NCI-H187 treated with DMSO at 0.1 percent for 48 hours (cell line): ENCODE measurements at places on chromosomes 7 and 10.

- DNase-seq = no peak
These were observed 138.3 kb downstream of the BMPER start for GRCh38 chr7:34043461-34044305.

- DNase-seq = no peak
These were observed 98.5 kb upstream of the RAB11FIP2 start for GRCh38 chr10:118145256-118145655.

- DNase-seq = no peak
These were observed 33.6 kb downstream of the ARID5B start for GRCh38 chr10:61935077-61935476.

GRCh38 chr10:127903789-127904188 lies 3.1 kb upstream of the PTPRE start:
- DNase-seq = no peak

DNA sequence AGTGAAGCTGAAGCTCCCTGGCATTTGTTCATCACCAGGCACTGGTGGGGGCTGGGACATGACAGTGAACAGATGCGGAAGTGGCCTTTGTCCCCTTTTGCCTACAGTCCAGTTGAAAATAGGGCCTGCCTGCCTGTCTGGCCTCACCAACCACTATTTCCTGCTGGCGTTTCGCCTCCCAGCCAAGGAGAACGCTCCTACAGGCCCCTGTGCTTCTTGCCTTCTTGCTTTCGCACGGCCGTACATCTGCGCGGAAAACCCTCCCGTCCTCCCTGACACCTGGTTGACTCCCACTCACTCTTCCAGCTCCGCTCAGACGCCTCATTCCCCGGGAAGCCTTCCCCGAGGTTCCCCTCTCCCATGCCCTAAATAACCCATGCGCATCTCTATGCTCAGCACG lies 317.3 kb downstream of the PRPF18 start:
- no peak for DNase-seq

GRCh38 chr10:116121640-116122525 lies 151.1 kb downstream of the GFRA1 start:
- DNase-seq = no peak

GRCh38 chr7:38893061-38893460 lies 15.9 kb downstream of the VPS41 start:
- no peak for DNase-seq

- DNase-seq = no peak
These were observed 57.3 kb upstream of the CAPZA2 start for GRCh38 chr7:116805100-116805544.

DNA sequence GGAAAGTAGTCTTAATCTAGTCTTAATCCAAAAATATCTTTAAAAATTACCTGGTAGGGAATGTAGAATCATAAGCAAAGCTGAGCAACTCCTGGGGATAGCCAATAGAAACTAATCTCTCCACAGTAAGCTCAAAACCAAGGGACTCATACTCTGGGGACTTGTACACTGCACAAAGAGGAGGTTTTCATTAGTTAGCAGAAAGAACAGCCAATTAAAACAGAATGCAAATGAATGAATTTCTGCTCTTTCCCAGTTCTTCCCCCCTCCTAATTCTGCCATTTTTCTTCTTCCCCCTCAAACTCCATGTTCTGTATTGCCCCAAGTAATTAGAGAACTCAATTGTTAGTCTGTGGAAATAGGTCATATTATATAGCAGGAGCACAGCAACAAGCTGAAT lies 86.5 kb downstream of the NT5C2 start:
- DNase-seq = no peak

GRCh38 chr10:71827852-71828251 lies 23.2 kb downstream of the PSAP start:
- DNase-seq = no peak

DNA sequence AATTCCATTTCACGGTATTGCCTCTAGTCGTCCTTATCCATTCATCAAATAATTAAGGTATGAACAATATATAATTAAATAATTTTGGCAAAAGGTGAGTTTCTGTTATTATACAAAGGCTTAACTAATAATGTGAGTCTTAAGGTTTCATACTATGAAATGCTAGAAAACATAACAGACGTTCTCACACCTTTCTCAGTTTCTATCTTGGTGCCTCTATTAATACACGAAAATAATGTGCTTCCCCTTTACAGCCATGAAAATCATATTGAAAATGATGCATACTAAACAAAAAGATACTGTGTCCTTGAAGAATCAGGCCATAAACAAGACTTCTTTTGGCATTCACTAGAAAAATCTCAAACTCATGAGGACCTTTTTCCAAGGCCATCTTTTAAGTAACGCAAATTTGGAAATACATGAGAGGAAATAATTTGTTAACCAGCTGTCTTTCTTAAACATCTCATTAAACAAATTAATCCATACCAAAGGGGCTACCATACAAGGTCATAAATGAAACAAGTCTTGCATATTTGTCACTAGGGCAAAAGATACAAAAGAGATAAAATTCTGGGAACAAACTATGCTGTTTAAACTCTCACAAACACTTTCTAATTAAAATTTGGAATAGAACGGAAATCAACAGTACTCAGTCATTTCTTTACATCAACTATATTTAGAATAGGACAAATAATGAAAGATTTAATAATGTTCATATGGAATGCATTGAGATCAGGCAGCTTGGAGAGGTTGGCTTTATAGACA lies 53.9 kb upstream of the CAV2 start:
- no peak for DNase-seq

- DNase-seq = no peak
These were observed 284.0 kb downstream of the AUTS2 start for GRCh38 chr7:69882269-69882668.

GRCh38 chr10:132186488-132187429 lies at the start of gene DPYSL4:
Gene DPYSL4, plus strand, starts transcription at chr10:132186948. Its CDS starts 116 bp downstream, at chr10:132187064.
- no peak for DNase-seq

DNA sequence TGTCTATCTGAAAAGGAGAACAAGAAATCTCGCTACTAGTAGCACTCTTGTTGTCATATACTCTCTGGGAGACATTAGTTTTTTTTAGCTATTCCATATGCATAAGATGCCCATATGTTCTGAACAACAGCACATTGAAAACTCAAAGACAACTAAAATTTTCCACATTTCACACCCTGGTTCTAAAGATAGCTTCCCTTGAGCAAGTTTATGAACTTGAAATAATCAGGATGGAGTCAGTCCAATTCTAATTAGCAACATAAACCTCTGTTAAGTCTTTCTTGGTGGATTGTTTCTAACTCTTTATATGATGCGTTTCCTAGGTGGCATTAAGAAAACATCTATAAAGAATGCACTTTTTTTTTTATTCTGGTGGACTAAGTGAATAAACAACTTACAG lies 1095.3 kb downstream of the GRM8 start:
- no peak for DNase-seq

DNA sequence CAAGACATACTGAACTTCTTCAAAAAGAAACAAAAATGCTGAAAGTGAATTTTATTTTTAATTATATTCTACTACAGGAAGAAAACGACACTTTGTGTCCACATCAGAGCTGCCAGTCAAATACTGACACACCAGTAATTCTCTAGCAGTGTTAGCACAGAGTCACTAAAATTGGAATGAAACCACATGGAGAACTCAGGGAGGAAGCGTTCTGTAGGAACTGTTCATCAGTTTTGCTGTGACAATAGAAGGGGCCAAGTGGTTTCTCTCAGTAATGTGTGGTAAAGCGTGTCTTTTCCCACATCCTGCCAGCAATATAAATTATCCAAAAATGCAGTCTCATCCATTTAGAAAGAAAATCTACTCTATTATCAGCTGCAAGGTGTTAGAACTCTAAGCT lies 683.3 kb downstream of the GRM8 start:
- DNase-seq = no peak

DNA sequence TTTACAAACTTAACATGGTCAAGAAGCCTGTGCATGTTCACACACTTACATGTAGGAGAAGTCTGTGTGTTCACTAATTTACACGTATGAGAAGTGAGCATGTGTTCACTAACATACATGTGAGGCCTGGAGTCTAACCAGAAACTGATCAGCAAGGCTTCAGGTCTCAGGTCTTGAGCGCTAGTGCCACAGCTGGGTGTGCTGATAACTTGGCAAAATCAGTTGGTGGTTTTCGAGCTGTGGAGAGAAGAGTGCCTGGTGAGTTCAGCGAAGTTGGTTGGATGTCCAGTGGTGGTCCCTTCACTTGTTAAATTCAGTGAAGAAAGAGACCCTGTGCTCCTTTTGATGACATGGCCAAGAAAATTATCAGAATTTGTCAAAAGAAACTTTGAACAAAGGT lies 98.7 kb downstream of the CELF2 start:
- DNase-seq = no peak

- DNase-seq = no peak
These were observed 74.1 kb downstream of the CRPPA start for GRCh38 chr7:16347066-16347826.

GRCh38 chr7:28032738-28033380 lies 147.7 kb downstream of the JAZF1 start:
- DNase-seq = no peak

DNA sequence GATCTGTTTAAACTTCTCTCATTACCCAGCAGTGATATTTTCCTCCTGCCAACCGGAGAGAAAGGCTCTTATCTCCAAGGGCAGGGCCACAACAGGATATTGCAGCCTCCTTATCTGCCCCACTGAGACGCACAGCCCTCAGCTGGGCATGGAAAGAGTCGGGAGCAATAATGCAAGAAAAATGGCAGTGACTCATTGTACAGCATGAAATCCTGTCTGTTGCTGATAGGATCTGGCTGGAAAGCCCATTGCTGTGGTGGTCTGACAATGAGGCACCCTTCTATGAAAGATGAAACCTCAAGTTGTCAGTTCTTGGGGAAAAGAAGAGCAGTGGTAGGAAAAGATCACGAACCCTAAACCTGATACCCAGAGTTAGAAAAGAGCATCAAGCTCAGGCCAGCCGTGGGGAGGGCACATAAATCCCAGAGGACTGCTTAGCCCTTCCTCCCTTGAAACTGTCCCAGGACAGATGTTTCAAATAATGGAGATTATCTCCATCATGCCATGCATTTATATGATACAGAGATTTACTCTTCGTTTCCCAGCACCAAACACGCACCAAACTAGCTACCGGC lies 47.0 kb upstream of the FIGNL1 start:
- no peak for DNase-seq

- no peak for DNase-seq
These were observed 2.2 kb downstream of the ZNF800 start for GRCh38 chr7:127390186-127390816.

DNA sequence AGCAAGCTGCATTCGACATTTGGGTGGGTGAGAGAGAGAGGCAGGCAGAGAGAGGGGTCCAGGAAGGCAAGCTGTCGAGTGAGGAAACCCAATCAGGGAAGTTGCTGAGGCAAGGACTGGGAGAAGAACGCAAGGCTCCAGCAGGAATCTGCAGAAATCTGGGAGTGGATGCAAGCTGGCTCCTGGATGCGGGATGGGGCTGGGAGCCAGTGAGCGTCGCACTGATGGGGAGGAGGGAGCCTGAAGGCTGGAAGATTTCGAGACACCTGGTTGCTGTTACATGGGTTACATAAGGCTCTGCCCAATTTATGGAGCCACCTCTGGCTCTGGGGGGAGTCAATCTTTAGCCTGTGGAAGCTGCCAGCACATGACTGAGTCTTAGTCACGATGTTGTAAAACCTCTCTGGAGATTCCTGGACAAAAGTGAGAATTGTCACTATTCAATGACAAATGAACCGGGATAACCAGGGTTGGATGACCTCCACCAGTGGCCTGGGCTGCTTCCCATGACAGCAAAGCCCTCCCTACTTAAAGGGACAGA lies 51.1 kb upstream of the ADRB1 start:
- DNase-seq = no peak

DNA sequence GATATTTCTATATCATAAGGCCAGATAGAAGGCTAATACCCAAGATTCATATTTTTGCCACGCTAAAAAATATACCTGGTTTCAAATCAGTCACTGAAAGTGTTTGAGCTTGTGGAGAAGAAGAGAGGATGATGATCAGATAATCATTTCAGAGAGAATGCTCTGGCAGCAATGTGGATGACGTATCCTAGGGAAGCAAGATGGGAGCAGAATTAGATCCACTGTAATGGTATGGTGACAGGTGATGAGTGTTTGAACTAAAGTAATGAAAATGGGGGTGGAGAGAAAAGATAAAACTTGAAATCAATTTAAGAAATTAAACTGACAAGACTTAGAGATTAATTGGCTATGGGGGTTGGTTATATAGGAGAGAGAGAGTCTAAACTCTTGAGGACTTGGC lies 42.7 kb upstream of the TMEM196 start:
- DNase-seq = no peak

DNA sequence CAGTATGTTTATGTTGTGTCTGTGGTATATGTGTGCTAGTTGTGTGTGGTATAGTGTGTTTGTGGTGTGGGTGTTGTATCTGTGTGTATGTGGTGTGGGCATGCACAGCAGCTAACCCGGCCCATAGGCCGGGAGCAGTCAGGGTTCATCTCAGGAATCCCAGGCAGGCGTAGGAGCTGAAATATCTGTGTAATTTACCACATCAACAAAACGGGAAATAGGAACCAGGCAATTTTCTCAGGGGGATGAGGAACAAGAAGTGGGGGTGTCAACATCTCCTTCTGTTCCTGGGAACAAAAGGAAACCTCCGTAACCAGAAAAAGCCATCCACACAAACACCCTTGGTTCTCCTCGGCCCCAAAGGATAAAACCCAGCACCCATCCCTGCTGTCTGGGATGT lies 24.5 kb upstream of the ZNF488 start:
- no peak for DNase-seq

DNA sequence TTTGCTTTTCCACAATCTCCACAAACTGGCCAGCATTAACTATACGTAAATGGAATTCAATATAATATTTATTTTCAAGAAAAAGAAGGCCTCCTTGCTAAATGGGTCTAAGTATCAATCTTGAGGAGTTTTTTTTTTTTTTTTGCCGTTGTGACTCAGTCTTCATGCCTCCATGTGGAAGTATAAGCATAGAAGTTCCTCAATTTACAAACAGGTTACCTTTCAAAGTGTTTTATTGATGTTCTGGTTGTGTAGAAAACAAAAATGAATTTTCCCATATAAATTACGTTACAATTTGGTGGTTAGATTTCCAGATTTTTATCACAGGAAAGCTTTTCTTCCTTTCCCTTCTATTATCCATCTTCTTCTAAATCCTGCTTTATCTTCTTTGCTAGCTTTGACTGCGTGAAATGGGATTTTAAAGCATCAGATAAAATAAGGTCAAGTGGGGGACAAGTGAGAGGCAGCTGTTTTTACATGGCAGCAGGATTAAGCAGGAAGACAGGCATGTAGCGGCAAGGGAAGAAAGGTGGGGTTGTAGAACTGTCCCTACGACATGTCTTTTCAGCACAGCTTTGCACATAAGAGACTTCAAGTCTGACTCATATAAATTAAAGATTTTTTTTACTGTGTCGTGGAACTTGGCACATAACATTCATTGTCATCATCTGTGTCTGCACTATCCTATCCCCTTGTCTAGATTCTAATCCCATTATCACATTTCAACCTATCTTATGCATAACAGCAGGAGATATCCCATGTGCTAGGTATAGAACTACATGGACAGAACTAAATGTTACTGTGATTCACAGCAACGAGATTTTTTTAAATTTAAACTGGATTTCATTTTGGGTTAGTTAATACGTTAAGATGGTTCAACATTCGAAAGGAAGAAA lies 135.3 kb upstream of the FAM3C start:
- DNase-seq = no peak

- no peak for DNase-seq
These were observed 84.8 kb upstream of the AGBL3 start for GRCh38 chr7:134901389-134902020.

- DNase-seq = no peak
These were observed 73.3 kb downstream of the C10orf90 start for GRCh38 chr10:126597211-126597610.
